ENCODE measurements at places on chromosomes 4 and X.

DNA sequence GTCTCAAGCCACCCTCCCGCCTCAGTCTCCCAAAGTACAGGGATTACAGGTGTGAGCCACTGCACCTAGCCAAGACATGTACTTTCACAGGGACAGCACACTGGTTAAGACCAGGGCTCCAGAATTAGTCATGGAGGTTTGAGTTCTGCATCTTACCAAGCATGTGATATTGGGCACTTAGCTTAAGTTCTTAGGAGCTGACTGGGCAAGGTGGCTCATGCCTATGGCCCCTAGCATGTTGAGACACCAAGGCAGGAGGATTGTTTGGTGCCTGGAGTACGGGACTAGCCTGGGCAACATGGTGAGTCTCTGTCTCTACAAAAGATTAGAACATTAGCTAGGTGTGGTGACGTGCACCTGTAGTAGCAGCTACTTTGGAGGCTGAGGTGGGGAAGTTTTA lies 2.6 kb upstream of the TMEM192 start:
- DNase-seq = no peak

DNA sequence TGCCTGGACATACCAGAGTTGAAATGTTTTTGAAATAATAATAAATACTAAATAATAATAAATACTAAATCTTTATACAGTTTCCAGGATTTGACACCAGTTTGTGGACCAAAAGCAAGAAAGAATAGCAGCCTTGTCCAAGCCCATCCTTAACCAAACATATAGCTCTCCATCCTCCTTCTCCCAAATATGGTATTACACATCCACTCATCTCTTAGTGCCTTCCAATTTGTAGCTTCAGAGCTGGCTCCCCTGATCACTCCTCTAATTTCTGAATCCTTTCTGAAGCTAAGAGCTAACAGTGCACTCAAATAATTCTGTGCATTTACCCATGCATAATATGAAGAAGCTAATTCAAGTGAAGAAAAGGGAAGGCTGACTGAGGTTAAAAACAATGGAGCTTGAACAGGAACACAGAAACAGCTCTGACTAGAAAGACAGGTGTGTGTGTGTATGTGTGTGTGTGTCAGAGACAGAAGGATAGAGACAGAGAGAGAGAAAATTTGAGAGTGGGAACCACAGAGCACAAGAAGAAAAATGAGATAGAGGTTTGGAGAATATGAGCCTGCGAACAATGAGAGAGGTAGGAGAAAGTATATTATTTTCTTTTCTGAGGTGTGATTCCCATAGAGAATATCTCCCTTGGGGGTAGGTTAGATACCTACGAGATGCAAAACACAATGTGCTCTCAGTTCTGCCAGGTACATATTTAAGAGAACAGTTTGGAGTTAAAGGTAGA lies 123.5 kb downstream of the CAMK2D start:
- DNase-seq = peak; percentile 6

DNA sequence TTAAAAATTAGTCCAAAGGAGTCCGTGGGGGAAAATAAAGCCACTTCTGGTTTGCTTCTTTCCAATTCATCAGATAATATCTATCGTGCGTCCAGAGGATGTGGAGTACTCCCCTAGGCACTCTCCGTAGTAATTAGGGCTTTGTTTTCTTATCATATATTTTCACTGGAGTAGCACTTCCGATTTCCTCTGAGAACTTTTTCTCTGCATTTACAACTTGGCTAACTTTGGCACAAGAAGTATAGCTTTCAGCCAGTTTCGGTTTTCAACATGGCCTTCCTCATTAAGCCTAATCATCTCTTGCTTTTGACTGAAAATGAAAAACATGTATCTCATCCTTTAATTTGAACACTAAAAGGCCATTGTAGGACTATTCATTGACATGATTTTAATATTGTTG lies 80.5 kb downstream of the CASP3 start:
- no peak for DNase-seq

- no peak for DNase-seq
Measured at GRCh38 chrX:154381271-154381670, 2.2 kb downstream of the EMD start.

- DNase-seq = no peak
Measured at GRCh38 chr4:2067446-2068197, 8.5 kb downstream of the NAT8L start.

- DNase-seq = no peak
Measured at GRCh38 chr4:139503622-139504166, 49.8 kb downstream of the RAB33B start.

- no peak for DNase-seq
Measured at GRCh38 chr4:135552131-135552530, 1350.5 kb upstream of the PABPC4L start.

DNA sequence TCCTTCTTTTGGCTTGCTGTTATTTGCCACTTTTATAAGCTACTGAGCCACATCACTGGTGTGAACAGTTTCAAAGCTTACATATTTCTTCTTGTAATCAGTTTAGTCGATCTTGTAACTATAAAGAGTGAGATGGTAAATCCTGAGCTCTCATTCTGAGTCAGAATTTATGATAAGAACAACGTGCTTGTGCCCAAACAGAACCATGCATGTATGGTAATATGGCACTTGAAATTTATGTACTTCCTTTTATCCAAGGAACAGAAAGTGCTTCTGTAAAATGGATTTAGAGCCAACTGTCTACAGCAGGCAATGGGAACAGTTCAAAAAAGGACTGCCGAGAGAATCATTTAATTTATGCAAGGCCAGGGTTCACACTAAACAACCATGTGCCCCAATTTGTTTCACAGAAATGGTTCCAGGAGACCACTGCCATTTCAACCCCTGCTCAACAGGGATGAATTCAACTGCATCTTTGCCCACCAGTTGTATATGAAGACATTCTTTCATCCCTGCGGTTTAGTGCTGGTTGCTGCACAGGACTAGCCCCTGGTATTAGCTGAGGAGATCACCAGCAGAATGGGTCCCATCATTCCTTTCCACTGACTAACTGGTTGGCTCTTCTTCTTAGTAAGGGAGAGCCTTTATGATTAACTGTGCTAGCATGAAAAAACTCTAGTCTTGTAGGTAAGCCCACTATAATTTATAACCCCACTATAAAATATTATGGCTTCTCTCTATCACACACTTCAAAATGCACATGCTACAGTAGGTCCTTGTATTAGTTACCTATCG lies 162.9 kb upstream of the PGRMC2 start:
- DNase-seq = no peak
